NCI-H1105 treated with DMSO at 0.1 percent for 48 hours (cell line): ENCODE measurements at places on chromosomes 7 and 10.

- no peak for DNase-seq
Observed at GRCh38 chr7:71106226-71106625, 25.7 kb upstream of the GALNT17 start.

DNA sequence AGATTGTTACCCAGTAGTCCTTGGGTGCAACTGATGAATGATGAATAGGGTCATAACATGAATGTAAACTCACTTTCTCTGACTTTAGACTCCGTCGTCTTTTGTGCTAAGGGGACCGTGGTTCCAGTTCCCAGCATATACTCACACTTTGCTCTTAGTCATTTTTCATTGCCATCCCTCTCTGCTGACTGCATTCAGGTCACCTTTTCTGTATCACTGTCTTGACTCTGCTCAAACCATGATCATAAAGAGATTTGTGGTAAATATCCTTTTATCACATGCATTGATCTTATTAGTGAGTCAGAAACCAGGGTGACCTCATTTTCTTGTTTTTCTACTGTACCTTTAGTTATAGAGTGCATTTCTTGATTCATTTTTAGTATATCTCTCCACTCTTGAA lies 141.1 kb upstream of the AGR3 start:
- DNase-seq: no peak

- no peak for DNase-seq
Observed at GRCh38 chr7:72334066-72334465, 78.1 kb downstream of the CALN1 start.

GRCh38 chr7:60706-61105 lies 131.7 kb upstream of the FAM20C start:
- DNase-seq: no peak

GRCh38 chr7:93920496-93921182 lies 896 bp upstream of the GNG11 start:
- no peak for DNase-seq

DNA sequence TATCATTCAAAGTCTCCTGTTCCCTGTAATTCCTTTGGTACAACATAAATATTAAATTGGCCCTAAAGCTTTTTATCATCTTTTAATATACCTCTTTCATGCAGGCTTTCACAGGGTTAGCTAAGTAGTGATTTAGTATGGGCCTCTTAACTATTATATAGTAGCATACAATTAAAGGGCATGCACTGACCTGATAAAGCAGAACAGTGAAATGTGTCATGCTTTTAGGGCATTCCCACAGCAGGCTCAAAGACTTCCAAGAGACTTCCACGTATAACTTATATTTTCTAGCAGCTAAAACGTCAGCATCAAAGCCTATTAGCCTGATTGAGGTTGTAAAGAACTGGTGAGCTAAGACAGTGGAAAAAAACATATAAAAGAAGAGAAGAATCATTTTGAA lies 35.3 kb downstream of the SAMD8 start:
- no peak for DNase-seq

GRCh38 chr7:50588937-50589336 lies 23.7 kb upstream of the DDC start:
- no peak for DNase-seq

DNA sequence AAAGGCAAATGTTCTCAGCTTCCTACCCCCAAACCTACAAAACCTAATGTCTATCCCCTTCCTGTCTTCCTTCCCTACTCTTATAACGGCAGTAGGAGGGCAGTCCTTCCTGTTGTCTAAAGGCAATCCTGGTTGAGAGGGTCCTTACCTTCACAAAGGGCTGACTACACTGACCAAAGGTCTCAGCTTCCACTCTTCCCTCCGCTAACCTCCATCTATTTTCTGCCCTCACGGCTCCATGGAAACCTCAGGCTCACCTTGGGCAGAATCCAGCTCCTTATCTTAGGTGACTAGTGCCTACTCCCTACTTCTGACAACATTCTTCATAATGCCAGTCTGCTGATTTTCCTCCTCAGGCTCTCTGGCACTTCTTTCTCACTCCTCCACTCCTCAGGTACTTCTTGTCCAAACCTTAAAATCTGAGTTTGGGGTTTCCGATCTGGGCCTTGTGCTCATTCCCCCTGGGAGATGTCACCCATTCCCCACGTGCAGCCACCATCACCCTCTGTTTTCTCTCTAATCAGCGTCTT lies 542 bp downstream of the FBXL13 start:
- DNase-seq: no peak

- no peak for DNase-seq
Observed at GRCh38 chr7:124813994-124814798, 48.6 kb upstream of the GPR37 start.

DNA sequence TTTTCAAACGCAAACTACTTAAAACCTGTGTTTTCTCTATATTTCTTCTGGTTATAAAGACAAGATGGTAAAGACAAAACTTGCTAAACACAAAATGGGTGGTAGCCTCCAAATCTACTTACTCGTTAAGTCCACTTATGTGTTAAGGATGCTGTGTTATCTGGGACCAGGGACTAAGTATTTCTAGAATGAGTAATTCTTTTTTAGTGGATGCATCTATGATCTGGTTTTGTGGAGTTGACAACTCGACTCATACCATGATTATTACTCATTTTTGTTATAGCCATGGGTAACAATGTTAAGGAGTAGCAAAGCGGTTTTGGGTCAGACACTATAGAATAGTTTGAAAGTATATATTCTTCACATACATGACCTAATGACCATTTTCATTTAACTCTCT lies 239.5 kb upstream of the FOXP2 start:
- DNase-seq: no peak

DNA sequence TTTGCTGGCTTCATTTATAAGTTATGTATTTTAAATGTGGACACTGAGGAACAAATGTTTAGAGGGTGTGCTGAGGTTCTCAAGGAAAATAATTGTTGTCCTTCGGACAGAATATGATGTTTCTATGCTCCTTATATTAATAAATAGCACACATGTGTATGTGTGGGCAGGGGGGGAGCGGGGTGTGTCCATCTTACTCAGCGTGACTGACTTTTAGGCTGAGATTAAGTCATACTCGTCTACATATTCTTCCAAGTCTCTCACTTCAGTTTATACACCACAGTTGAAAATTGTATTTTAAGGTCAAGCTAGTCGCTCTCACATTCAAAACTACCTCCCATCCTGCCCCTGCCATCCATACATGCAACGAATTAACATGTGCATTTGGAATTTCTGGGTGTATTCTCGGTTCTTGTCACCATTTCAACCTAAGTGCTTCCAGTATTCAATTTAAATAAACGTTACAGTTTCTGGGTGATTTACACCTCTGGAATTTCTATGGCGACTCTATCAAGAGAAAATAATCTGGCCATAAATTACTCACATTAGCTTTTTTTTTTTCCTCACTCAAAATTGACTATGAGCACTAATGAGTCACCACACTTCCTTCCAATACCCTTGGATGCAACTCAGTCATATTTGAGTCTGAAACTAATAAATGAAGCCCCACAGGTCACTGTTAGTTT lies 3.3 kb downstream of the PCDH15 start:
- DNase-seq: no peak
